ENCODE measurements at places on chromosomes 12 and 14. TPM values are rescaled to one million over a fixed set of nuclear protein-coding genes. Genes with fewer than 3 reads are reported as not detected.

Gene CCDC197
- not detected for total RNA-seq

Gene PSMB11
- not detected for total RNA-seq

Gene INHBE
- not detected for total RNA-seq

Gene ADAMTS20
- total RNA-seq: not detected

Gene DBX2
- not detected for total RNA-seq

Gene TAS2R19
- total RNA-seq: 3.9 TPM

Gene CCDC177
- total RNA-seq: 0.05 TPM

Gene SERPINA9
- total RNA-seq: not detected

Gene RND1
- total RNA-seq: 5.7 TPM

Gene PTGER2
- 66.7 TPM for total RNA-seq

Gene AQP2
- not detected for total RNA-seq

Gene TMEM132C
- not detected for total RNA-seq

DNA sequence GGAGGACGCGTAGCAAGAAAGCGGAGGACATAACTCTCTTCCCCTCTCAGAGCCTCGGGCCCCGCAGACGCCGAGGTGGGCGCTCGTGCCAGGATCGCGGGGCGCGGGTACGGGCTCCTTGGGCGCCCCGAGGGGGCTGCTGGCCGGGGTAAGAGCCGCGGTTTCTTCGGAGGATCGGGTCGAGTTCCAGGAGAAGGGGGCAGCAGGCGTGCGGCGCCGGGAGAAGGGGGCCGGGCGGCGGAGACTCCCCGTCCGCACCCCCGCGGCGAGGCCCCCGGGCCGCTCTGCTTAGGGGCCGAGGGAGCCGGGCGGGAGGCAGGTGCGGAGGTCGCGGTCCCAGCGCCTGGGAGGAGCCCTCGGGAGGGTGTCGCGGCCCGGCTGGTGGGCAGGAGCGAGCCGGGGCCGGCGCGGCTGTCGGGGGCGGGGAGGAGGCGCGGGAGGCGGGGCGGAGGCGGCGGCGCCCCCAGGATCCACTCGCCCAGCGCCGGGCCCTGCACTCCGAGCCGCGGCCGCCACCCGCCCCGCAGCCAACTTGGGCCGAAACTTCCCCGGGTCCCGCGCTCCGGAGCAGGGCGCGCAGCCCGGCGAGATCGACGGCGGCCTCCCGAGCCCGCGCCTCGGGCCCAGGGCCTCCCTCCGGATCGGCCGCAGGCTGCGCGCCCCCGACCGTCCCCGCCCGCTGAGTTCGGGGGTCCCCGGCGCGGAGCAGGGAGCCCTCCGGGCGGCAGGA, 64.4 kb downstream of the FBXL14 start:
- H3K4me3 ChIP-seq: peak overlapping the region; percentile 82
- peaks cover 25% of the 10 kb centered on the region for H3K4me1 ChIP-seq
- H3K27me3 ChIP-seq: peaks cover 69% of the 10 kb centered on the region

- peaks cover 10% of the 10 kb centered on the region for H3K36me3 ChIP-seq
- no peak overlapping the region for H3K4me3 ChIP-seq
- no peaks in the 10 kb centered on the region for H3K27me3 ChIP-seq
- no peak for DNase-seq
Measured at GRCh38 chr14:54935958-54936357, 33.3 kb upstream of the GCH1 start.

DNA sequence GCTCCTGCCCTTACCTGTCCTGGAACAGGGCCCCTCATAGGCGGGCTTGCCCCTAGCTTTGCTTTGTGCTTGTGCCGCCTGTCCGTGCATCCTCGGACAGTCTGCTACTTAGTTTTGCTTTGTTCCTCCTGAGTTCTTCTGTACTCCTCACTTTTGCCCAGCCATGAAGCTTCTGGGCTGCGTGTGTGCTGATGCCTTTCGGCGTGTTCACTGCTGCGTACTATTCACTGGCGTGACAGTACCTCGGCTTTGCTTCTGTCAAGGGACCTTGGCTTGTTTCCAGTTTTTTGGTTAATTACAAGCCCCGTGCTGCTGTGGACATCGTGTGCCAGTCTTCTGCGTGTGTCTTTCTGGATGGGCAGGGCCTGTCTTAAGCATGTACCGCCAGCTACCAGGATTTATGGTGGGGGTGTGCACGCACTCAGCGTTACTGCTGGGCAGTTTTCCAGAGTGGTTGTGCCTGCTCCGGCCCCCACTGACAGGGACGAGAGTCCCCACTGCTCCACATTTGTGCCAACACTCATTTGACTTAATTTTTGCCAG, 2.5 kb downstream of the PACS2 start:
- no peaks in the 10 kb centered on the region for H3K36me3 ChIP-seq
- peaks cover 22% of the 10 kb centered on the region for H3K4me1 ChIP-seq
- H3K27me3 ChIP-seq: peaks cover 3% of the 10 kb centered on the region
- H3K27ac ChIP-seq: no peak overlapping the region
- peak overlapping the region; percentile 89 for H3K4me3 ChIP-seq
- DNase-seq: no peak

- no peaks in the 10 kb centered on the region for H3K27me3 ChIP-seq
- peak overlapping the region; percentile 79 for H3K27ac ChIP-seq
- no peak for DNase-seq
- H3K4me3 ChIP-seq: peak overlapping the region; percentile 43
- H3K4me1 ChIP-seq: peaks cover 66% of the 10 kb centered on the region
Measured at GRCh38 chr12:112904571-112904970, 2.2 kb upstream of the OAS1 start.

DNA sequence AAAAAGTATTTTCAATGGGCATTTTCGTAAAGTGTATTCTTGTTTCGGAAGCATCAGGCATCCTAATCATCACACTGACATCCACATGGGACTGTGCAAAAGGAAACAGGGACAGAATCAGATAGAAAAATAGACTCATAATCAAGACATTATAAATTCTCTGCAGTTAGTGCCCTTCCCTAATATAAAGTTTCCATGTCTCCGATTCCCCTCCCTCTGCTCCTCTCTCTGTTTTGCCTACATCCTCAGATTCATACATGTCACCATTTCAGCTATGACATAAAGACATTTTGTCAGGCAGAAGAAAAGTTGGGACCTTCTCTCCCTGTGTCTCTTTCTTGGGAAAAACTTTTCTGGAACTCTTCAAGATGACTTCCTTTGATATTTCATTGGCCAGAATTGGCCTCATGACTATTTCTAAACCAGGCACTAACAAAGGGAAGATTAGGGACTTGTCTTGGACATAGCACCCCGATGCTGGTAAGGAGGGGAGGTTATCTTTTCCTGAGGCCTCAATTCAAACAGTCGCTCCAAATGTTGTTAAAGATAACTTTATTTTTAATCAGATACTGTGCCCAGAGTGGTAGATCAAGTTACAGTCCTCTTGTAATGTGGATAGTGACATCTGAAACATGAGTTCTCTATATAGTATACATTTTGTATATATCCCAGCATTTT, 212.1 kb upstream of the BTG1 start:
- H3K4me3 ChIP-seq: no peak overlapping the region
- peaks cover 36% of the 10 kb centered on the region for H3K4me1 ChIP-seq
- H3K27ac ChIP-seq: no peak overlapping the region
- H3K27me3 ChIP-seq: no peaks in the 10 kb centered on the region
- peaks cover 43% of the 10 kb centered on the region for H3K36me3 ChIP-seq
- no peak for DNase-seq

DNA sequence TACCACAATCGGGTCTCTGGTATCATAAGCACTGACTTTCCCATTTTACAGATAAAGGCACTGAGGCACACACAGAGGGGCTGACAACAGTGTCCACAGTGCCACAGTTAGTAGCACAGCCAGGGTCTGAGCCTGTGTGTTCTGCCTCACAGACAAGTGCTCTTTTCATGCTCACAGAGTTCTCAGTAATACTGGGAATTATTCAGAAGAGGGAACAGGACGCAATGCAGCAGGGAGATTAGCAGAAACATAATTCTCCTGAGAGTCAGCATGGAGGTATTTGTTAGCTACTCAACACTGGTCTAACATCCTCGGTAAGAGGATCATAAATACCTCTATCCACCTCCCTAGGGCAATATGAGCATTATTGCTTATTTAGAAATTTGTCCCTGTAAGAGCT, 219.3 kb upstream of the EEA1 start:
- no peak for DNase-seq
- no peaks in the 10 kb centered on the region for H3K36me3 ChIP-seq
- H3K4me3 ChIP-seq: no peak overlapping the region
- peaks cover 9% of the 10 kb centered on the region for H3K27me3 ChIP-seq

- H3K27ac ChIP-seq: no peak overlapping the region
- no peaks in the 10 kb centered on the region for H3K36me3 ChIP-seq
- H3K4me1 ChIP-seq: no peaks in the 10 kb centered on the region
Measured at GRCh38 chr12:87982208-87982607, 47.0 kb downstream of the C12orf50 start.

- no peak overlapping the region for H3K27ac ChIP-seq
- peaks cover 15% of the 10 kb centered on the region for H3K36me3 ChIP-seq
- no peak overlapping the region for H3K4me3 ChIP-seq
- H3K4me1 ChIP-seq: no peaks in the 10 kb centered on the region
- DNase-seq: no peak
- no peaks in the 10 kb centered on the region for H3K27me3 ChIP-seq
Measured at GRCh38 chr14:50123062-50123461, 6.7 kb upstream of the VCPKMT start.

DNA sequence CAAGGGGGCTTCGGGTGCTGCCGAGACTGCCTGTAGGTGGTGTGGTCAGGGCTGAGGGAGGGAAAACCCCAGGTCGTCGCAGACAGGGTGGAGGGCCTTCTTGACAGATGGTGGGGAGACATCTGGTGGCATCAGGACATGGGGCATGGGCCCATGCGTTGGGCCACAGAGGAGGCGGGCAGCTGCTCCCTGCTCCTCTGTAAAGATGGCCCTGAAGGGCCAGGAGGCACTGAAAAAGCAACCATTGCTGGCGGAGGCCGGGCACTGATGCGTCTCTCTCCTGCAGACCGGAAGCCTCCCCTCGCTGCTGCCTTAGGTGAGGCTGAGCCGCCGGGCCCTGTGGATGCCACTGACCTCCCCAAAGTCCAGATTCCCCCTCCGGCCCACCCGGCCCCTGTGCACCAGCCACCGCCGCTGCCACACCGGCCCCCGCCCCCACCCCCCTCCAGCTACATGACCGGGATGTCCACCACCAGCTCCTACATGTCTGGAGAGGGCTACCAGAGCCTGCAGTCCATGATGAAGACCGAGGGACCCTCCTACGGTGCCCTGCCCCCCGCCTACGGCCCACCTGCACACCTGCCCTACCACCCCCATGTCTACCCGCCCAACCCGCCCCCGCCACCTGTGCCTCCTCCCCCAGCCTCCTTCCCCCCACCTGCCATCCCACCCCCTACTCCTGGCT, 28.8 kb downstream of the CCNK start:
- H3K27me3 ChIP-seq: no peaks in the 10 kb centered on the region
- no peak overlapping the region for H3K4me3 ChIP-seq
- no peak for DNase-seq
- no peak overlapping the region for H3K27ac ChIP-seq
- H3K36me3 ChIP-seq: peaks cover 38% of the 10 kb centered on the region
- no peaks in the 10 kb centered on the region for H3K4me1 ChIP-seq

- peaks cover 31% of the 10 kb centered on the region for H3K27me3 ChIP-seq
- H3K27ac ChIP-seq: no peak overlapping the region
- DNase-seq: no peak
- peaks cover 14% of the 10 kb centered on the region for H3K4me1 ChIP-seq
- peaks cover 2% of the 10 kb centered on the region for H3K36me3 ChIP-seq
- H3K4me3 ChIP-seq: no peak overlapping the region
Measured at GRCh38 chr14:90760591-90761316, 55.5 kb downstream of the TTC7B start.

DNA sequence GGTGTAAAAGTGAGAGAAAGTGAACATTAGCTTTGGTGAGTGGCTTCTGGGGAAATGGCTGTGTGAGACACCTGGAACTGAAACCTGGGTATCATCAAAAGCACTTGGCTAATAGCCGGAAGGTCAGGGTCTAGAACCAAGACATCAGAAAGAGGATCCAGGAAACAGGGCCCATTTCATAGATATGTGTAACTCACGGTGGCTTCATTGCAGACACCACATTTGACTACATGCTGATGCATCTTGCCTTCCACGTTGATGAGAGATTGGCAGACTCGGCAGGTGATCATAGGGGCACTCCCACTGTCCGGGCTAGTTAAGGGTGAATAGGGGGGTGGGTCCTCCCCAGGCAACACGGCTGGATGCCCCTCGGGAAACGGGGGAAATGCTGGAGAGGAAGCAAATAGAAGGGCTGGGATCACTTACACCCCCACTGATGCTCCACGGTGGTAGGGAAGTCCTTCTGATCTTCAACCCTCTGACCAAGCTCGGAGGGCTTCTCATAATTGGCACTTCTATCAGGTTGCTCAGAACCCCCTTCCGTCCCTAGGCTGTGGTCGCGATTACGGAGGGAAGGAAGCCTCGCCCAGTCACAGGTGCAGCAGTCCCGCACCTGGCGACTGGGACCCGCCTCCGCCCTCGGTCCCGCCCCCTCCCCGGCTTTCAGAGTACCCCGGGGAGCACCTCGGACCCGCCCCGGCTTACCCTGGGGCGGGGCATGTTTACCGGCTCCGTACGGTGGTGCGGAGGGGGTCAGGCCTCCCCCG, 593 bp downstream of the PIP4P1 start:
- H3K4me3 ChIP-seq: peak overlapping the region; percentile 89
- no peaks in the 10 kb centered on the region for H3K27me3 ChIP-seq
- H3K36me3 ChIP-seq: peaks cover 24% of the 10 kb centered on the region
- peaks cover 25% of the 10 kb centered on the region for H3K4me1 ChIP-seq
- H3K27ac ChIP-seq: peak overlapping the region; percentile 88
- DNase-seq: peak; percentile 85

DNA sequence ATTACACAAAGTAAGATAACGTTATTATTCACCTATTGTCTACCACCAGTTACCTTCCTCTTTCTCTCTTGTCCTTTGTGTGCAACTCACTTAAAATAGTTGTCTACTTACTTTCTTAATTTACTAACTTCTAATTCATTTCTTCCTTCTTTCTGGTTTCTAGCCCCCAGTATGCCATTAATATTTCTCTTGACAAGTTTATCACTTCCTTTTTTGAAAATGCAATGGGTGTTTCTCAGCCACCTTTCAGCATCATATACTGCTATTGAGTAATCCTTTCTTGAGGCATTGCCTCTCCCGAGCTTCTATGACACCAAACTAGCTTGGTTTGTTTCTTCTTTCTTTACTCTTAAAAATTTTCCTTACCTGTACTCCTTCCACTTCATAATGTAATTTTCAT, 633.6 kb downstream of the TMTC2 start:
- DNase-seq: no peak
- no peaks in the 10 kb centered on the region for H3K27me3 ChIP-seq
- H3K4me1 ChIP-seq: no peaks in the 10 kb centered on the region
- no peaks in the 10 kb centered on the region for H3K36me3 ChIP-seq
- H3K4me3 ChIP-seq: no peak overlapping the region

DNA sequence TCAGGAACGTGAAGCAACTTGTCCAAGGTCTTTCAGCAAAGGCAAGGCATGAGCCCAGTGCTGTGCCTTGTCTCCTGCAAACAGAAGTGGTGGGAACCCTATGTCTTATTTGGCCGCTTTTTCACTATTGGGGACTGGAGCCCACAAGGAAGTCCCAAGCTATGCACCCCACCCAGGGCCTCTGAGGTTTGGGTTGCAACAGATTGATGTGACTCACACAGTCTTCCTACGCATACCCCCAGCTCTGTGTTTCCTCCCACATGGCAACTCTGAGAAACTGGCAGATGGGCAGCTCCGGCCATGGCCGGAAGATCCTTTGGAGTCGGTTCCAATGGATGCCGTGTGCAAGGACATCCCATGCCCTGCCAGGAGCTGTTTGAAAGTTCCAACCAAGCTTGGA, 28.3 kb upstream of the CMKLR1 start:
- no peak overlapping the region for H3K27ac ChIP-seq
- H3K4me1 ChIP-seq: no peaks in the 10 kb centered on the region
- no peak overlapping the region for H3K4me3 ChIP-seq
- no peaks in the 10 kb centered on the region for H3K36me3 ChIP-seq
- DNase-seq: no peak

GRCh38 chr12:116274551-116275375, 2.7 kb downstream of the MED13L start:
- H3K27me3 ChIP-seq: no peaks in the 10 kb centered on the region
- peaks cover 38% of the 10 kb centered on the region for H3K4me1 ChIP-seq
- H3K4me3 ChIP-seq: peak overlapping the region; percentile 95
- DNase-seq: peak; percentile 11
- peaks cover 4% of the 10 kb centered on the region for H3K36me3 ChIP-seq
- H3K27ac ChIP-seq: no peak overlapping the region
